ENCODE measurements at places on chromosomes 16 and 17.

- no peak for DNase-seq
Observed at GRCh38 chr17:17252149-17252661, 15.2 kb upstream of the FLCN start.

DNA sequence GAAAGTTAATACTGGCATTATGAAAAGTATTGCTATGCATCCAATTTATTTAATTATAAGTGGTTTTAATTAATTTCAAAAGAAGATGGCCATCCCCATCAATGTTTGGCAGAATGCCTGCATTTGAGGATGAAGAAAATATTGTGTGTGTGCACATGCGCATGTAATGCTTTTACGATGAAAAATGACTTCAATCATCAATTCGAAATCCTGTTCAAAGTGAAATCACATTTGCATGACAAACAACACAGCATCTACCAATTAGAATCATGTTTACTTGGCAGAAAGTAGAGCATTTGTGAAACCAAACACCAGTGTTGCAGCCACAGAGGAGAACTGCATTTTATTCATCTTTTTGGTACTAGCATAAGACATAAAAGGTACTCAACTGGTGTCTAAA, 191.9 kb upstream of the PIRT start:
- DNase-seq = no peak

DNA sequence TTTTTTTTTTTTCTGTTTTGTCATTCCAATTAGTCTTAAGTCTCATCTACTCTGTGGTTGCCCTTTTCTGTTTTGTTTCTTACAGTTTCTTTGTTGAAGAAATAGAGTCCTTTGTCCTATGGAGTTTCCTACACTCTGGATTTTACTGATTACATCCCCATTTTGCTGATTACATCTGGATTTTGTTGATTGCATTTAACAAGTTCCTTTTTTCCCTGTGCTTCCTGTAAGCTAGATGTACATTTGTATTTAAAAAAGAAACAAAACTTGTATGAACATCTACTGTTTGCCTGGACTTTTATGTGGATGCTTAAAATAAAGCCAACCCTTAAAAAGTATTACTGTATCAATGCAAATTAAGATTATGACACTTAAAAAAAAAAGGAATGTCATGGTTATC, 147.6 kb downstream of the CHD9 start:
- no peak for DNase-seq

GRCh38 chr17:64399071-64399766, 8.6 kb upstream of the PECAM1 start:
- DNase-seq = no peak

- no peak for DNase-seq
Observed at GRCh38 chr17:28244446-28244845, 74.6 kb upstream of the TMEM97 start.

DNA sequence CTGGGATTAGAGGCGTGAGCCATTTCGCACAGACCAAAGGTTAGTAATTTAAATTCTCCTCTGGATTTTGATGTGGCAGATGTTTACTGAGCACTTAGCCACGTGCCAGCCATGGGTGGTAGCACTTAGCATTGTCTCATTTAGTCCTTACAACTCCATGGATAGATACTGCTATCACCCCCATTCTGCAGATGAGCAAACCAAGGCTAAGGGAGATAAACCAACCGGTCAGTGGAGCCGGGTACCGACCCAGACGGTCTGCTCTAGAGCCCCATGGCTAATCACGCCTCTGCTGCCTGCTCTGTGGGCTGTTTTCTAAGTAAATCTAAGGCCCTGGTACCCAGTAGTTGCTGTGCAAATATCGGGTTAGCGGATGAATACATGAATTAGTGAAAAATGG, 12.6 kb upstream of the ADGRG1 start:
- no peak for DNase-seq

GRCh38 chr16:17205279-17206211, 265.2 kb downstream of the XYLT1 start:
- DNase-seq = no peak

DNA sequence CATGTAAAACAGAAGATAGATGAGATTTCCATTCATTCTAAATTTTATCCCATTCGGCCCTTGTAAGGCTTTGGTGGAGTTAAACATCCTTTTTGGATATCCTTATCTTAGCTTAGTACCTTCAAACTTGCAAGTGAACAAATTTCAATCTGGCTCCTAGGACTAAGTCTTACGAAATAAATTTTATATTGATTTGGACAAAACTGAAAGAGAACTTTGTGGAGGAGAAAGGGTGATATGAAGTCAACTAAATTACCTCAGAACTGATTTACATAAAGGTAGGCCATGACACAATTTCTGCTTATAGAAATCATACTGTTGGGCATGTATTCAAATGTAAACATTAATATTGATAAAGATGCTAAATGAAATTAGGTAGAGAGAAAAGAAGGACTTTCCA, 175.3 kb upstream of the C17orf78 start:
- no peak for DNase-seq

DNA sequence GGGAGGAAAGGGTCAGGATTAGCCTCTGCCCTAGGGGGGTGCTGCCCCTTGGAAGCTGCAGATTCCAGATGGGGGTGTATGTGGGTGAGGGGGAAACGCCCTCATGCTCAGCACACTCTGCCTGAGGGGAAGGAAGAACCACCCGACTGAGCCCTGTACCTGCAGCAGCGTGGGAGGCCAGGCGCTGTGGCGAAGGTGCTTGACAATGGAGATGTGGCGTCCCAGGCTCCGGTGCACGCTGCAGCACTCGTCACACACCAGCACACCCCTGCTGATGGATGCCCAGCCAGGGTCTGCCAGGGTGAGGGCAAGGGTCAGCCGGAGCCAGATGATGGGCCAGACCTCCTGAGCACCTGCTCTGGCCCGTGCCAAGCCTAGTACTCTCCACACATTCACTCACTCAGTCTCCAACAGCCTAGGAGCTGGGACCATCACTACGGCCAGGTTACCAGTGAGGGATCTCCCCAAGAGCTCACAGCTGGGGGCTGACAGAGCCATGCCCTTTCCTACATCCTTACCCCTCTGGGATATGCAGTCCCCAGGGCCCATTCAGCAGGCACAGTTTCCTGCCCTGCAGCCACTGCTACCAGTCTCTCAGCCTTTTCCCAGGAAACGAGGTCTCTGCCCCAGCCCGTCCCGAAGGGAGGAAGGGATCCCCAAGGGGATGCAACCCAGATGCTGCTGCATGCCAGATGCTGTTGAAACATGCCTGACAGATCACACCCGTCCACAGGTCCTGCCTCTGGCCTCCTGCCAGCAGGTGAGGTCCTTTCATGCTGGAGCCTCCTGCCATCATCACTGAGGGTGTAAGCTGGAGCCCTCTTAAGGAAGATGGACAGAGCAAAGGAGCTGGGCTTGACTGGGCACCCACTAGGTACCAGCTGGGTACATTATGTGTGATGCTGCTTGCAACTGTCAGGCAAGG, 5.9 kb downstream of the GIT1 start:
- no peak for DNase-seq

DNA sequence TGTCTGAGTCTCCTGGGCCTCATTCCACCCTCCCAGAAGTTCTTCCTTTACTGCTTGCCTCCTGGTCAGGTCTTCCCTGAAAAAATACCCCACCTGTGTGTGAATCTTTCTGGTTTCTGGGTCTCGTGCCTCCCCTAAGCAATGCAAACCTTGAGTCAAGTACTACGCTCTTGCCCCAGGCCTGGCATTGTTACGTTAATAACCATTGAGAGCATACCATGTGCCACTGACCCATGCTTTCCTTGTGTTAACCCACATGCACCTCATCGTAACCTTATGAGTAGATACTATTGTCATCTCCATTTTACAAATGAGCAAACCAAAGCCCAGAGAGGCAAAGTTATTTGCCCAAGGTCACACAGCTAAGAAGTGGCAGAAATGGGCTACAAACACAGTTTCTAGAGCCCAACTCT, 25.4 kb upstream of the TOB1 start:
- no peak for DNase-seq

DNA sequence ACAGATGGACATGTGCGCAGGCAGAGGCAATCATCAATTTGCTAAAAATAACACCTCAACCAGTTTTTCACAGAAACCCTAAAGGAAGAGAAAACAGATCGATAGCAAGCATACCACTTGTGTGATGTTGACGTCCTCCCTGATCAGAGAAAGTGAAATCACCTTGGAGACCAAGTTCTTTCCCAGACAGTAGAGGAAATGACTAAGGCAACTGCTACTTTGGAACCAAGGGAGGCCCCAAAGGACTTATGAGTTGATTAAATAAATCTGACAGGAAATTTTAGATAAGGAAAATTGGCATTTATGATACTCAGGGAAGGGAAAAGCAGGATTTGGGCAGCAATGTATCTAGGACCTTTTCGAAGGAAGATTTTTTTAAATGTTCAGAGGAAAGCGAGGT, 267.1 kb upstream of the ASIC2 start:
- no peak for DNase-seq

DNA sequence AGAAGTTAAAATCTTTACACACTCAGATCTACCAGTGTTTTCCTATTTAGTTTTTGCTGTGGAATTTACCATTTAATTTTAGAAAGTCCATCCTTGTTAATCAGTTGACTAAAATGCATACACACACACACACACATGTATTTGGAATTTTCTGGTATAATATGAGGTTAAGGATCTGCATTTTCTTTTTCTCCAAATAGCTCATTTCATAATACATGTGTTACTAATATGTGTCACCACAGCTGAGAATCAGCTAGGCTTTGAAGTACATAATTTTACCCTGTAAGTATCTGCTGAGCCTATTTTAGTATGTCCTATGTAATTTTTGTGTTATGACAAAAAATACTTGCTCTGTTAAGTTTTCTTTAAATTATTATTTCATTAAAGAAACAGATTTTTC, 143.2 kb downstream of the PHKB start:
- no peak for DNase-seq

DNA sequence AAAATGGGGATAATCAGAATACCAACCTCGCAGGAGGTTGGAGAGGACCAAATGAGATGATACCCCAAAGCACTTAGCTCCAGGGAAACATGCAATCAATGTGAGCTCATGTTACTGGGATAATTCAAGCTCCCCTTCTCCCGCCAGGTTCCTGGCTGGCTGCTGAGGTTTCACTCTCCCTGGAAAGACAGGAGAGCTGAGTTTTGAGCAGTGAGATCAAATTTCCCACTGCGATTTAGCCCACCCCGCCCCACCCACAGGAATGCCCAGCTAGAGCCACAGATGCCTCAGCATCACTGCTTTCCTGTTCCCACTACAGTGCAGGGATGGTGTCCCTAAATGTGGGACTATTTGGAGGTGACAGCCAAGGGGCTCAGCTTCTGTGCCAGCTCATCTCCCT, 56.7 kb downstream of the ZNF423 start:
- no peak for DNase-seq

DNA sequence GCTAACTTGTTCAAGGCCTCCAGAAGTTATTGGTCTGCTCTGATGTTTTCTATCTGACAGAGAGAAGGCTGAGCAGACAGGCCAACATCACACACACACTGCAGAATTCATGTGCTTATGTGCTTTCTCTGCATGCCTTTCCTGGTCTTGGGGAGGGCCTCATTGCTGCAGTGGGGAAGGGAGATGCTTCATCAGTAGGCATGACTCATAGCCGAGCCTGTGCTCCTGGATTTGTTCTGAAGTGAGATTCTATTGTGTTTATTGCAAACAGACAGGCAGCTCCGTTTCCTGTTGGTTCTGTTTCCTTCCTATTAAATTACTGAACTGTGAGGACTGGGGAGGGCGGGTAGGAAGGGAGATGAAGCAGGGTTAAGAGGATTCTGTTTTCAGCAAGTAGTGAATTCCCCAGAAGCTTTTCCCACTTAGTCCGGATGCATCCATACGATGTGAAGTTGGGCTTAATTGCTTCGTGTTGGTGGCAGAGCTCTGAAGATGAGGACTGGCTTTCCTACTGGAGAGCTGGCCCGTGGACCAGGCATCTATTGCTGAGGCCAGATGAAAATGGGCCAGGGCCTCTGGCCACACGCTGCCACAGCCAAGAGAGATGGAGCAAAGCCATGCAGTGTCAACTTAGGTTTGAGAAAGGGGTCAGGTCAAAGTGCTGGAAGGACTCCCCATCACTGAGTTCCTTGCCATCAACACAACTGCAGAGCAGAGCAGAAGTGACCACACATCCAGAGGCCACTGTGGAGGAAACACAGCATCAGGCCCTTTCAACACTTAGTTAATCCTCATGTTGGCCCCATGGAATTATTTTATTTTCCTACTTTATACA, 179.3 kb downstream of the UTP18 start:
- no peak for DNase-seq

- no peak for DNase-seq
Observed at GRCh38 chr17:4472286-4472685, 26.4 kb upstream of the SPNS2 start.

GRCh38 chr17:17566896-17567513, 24.5 kb downstream of the PEMT start:
- no peak for DNase-seq

GRCh38 chr16:4110680-4111079, 5.6 kb downstream of the ADCY9 start:
- peak; percentile 21 for DNase-seq

DNA sequence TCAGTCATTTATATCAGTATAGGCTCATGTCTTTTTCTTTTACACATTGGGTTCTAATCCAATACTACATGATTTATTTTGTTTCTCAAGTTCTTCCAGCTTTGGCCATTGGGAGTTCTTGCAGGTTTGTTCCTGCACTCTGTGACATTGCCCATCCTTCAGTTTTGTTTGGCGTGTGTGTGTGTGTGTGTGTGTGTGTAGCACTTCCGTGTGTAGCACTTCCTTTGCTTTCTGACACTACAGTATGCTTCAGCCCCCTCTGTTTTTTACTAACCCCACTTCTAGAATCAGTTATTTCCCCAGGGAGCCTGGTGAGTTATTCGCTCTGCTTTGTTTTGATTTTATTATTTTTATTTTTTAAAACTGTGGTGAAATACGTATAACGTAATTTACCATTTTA, 75.6 kb upstream of the LGALS9 start:
- DNase-seq = no peak

DNA sequence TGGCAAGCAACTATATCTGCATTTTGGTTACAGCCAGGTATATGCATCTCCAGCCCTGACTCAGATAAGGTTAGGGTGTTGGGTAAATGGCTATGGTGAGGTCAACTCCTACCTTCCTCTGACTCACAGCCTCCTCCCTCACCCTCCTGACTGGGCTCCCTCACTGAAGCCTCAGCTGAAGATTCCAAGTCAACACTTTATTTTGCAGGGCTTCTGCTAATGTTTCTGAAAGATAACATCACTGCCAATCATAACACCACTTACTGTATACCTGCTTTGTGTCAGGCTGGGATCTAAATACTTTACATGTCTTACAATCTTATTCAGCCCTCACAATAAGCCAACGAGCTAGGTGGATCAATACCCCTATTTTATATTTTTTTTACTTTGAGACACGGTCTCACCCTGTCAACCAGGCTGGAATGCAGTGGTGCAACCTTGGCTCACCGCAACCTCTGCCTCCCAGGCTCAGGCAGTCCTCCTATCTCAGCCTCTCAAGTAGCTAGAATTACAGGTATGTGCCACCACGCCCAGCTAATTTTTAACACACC, 47.8 kb upstream of the GCSH start:
- no peak for DNase-seq
